ENCODE measurements at places on chromosomes 16 and 17.

GRCh38 chr16:31695667-31696066 is 168.0 kb downstream of the AHSP start:
- DNase-seq: no peak

- no peak for DNase-seq
These were observed 18.1 kb downstream of the SPATA32 start for GRCh38 chr17:45243750-45244149.

- no peak for DNase-seq
These were observed 1427.3 kb downstream of the CDH8 start for GRCh38 chr16:60608971-60609370.

GRCh38 chr16:57867000-57867561 is 64.8 kb upstream of the KIFC3 start:
- no peak for DNase-seq

DNA sequence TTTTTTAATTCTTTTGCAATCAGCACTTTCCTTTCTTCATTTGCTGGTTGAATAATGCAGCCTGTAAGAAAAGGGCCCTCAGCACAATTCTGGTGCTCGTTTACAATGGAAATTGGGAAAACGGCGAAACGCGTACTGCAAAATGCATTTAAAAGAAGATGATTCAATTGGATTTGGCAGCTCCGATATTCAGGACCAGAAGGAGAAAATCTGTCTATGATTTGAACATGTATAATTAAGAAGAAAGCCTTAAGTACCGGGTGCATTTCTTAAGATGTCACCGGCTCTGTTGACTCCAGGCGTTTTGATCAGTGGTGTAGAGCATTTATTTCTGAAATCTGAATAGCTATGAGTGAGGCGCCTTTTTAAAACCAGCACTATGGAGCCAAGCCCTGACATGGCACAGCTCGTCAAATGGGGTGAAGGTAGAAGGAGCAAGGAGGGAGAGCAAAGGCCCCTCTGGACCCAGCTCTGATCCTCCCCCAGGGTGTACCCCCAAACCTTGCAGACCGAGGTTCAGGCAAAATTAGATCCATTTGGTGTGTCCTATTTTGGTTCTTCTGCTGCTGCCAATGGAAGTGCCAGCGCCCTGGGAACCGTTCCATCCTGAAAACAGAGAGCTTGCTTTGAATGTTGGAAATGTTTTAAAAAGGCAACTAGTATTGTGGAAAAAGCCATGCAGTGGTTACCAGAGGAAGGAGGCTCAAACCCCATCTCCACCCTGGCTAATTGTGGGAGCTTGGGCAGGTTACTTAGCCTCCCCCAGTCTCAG is 161.4 kb upstream of the RPL38 start:
- DNase-seq: peak; percentile 77

GRCh38 chr17:52756746-52757145 is 598.2 kb upstream of the CA10 start:
- DNase-seq: no peak
